SW480 (cell line): ENCODE measurements at places on chromosomes 4 and X.
A peak's percentile ranks its signal among the peaks of the same experiment; 100 is the strongest.

DNA sequence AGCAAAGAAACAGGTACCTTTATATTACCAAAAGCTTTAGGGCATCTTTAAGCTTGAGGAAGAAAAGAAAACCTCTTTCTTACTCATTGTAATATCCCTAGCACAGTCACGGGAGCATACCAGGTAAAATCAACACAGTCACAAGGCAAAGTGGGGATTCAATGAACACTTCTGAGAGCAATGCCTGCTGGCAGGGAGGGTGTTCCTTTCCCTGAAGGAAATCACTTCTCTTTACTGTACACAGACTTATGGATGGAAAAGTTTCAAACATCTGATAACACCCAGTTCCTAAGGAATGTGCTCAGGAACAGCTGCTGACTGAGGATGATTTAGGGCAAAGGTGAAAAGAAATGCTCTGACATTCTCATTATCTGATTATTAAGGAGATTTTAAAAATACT, 94.8 kb downstream of the MAML3 start:
- DNase-seq: no peak

GRCh38 chr4:153501578-153501977, 35.4 kb downstream of the TMEM131L start:
- no peak for DNase-seq

GRCh38 chr4:165398570-165398969, 19.8 kb downstream of the CPE start:
- peak; percentile 5 for DNase-seq

GRCh38 chrX:132751063-132751690, 207.3 kb downstream of the HS6ST2 start:
- no peak for DNase-seq

- no peak for DNase-seq
Measured at GRCh38 chr4:153755186-153755585, 4.6 kb downstream of the RNF175 start.

DNA sequence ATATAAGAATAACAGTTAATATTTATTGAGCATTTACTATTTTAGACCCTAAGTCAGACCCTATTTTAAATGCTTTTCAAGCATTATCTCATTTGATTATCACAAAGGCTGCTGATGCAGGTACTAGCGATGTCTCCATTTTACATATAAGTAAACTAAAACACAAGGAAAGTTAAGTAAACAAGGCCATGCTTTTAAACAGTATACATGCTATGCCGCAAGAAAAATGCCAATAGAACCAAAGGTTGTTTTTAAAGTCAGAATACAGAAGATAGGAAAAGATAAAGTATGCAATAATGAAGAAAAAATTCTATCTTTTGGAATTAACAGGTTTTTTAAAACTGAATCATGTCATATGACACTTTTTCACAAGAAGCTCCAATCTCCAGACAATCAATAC, 26.2 kb downstream of the RFC1 start:
- no peak for DNase-seq

GRCh38 chrX:13427441-13428052, 107.7 kb upstream of the ATXN3L start:
- no peak for DNase-seq

DNA sequence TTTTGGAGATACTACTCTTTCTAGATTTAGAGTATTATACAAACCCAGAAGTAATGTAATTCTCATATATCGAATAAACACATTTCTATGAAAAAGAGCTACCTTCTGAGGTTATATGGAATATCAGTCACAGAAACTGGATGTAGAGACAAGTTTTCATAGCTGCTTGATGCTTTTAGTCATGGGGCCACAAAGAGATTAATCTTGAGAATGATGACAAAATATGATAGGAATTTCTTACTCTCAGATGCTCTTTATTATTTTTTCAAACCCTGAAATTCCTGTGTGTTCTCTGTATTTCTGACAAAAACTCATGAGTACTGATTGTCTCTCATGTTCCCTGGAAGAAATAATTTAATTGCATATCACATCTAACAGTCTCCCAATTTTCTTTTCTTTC, 662.5 kb downstream of the RAPGEF2 start:
- DNase-seq: no peak

DNA sequence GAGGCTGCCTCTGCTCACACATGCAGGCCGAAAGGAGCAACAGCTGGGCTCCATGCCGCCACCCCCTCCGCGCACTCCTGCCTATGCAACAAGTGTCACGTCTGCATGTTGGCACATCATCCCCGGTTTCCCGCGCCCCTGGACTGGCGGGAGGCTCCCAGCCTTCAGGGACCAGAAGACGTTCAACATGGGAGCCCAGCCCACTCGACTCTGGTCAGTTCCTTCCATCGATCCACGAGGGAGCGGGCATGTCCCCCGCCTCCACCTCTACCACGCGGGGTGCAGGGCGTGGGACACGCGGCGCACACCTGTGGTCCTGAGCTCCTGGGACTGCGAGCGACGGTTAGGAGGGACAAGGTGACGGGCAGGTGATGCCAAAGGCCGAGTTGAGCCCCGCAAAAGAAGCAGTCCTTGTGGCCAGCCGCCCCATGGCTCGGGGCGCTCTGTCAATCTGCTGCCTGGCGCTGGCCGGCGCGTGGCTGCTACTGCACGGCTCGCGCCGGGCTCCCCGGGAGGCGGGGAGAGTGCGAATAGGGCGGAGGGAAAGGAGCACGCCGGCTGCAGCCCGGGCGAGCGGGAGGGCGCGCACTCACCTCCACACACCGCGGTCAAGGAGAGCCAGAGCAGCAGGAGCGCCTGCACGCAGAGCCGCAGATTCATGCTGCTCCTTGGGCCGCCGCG, 645 bp downstream of the APLN start:
- peak; percentile 30 for DNase-seq

DNA sequence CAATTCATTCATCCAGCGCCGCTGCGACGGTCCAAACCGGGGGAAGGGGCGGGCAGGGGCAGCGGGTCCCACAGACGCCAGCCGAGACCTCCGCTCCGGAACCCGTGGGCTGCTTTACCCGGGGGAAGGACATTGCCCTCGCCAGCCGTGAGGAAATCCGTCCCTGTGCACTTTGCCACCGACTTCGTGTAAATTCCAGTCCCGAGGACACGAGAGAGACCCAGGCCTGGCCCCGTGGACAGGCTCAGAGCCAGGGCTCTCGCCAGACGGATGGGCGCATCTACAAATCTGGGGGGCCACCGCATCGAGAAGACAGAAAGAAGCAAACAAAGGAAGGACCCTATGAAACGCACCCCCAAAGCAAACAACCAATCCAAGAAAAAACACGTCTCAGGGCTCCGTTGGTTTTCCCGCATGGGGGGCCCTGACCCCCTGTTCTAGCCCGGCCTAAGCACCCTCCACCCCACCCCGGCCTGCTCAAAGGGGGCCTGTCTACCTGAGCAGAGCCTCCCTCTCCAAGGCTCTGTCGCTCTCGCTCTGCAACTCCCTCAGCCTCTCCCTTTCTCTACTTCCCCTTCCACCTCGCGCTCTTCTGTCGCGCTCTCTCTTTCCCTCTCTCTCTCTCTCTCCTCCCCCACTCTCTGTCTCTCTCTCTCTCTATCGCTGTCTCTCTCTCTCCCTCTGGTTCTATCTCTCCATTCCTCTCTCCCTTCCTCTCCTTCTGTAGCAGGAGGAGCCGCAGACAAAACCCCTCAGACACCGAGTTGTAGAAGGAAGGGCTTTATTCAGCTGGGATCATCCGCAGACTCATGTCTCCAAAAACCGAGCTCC, 11.3 kb downstream of the FRG2 start:
- no peak for DNase-seq

DNA sequence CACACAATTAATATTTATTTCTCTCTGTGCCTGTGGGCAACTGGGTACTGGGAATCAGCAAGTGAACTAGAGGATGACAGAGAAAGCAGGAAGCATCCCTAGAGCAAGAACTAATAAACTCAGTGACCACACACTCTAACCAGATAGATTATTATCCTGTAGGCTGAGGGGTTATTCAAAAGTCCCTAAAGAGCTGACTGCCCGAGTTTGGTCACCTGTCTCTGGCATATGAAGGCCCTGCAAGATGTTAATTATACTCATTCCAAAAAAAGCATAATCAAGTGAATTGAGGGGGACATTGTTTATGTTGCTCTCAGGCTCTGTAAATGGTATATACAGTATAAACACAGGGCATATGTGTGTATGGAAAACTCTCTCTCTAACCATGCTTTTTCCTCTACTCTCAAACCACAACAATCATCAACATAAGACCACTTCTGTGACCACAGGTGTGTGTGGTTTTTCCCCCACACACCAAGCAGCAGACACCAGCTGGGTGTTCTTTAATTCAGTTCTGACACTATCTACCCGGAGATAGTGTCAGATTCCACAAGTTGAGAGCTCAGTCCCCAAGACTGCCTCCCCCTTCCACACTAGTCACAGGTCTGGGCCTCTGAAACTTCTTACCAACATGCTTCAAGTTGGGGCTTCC, 6.2 kb upstream of the HPSE start:
- DNase-seq: peak; percentile 51

- no peak for DNase-seq
Measured at GRCh38 chr4:182881914-182882313, 35.3 kb downstream of the DCTD start.
